Bronchial epithelial cell (primary cell): ENCODE measurements at places on chromosomes 16 and 17. TPM values are rescaled to one million over a fixed set of nuclear protein-coding genes. Genes with fewer than 3 reads are reported as not detected.

MT1G gene
- 0.64 TPM in 1 of 2 replicates, not detected in the other for total RNA-seq

CAVIN1 gene
- total RNA-seq, result 126 and 159 TPM in 2 replicates

ATP5PD gene
- 239 and 277 TPM in 2 replicates for total RNA-seq

KRTAP17-1 gene
- not detected in 2 replicates for total RNA-seq

ETV4 gene
- 1.4 and 3.2 TPM in 2 replicates for total RNA-seq

KCNG4 gene
- total RNA-seq, result not detected in 2 replicates

EPX gene
- not detected in 2 replicates for total RNA-seq

KRT33B gene
- total RNA-seq, result 0.79 and 1.7 TPM in 2 replicates

WNT9B gene
- not detected in 2 replicates for total RNA-seq

CALCOCO2 gene
- 30.3 and 60.3 TPM in 2 replicates for total RNA-seq

OR4D2 gene
- not detected in 2 replicates for total RNA-seq

HYDIN gene
- total RNA-seq, result 0.38 and 1.3 TPM in 2 replicates

GRCh38 chr16:13803974-13804373 lies 116.0 kb upstream of the ERCC4 start:
- no peak for DNase-seq

GRCh38 chr16:24013864-24014645 lies 178.3 kb downstream of the PRKCB start:
- DNase-seq, result no peak

- DNase-seq, result no peak
Observed at GRCh38 chr17:17888821-17889220, 52.0 kb upstream of the SREBF1 start.

GRCh38 chr17:81143200-81143527 lies 22.1 kb upstream of the PVALEF start:
- DNase-seq, result no peak

DNA sequence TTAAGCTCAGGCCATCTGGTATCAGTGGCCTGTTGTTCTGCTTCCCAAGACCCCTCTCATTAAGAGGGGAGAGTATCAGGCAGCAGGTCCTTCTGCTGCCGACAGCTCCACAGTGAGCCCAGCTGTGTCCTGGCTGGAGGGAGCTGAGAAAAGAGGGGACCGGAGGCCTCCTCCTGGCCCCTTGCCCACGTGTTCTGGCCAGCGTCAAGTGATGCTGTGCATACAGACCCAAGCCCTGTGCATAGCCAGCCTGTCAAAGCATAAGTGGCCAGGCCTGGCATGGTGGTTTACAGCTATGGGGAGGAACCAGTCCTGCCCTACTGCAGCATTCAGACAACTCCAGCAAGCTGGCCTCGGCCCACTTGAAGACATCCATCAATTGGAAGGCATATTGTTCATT lies 48.0 kb downstream of the ABCC6 start:
- DNase-seq, result no peak

DNA sequence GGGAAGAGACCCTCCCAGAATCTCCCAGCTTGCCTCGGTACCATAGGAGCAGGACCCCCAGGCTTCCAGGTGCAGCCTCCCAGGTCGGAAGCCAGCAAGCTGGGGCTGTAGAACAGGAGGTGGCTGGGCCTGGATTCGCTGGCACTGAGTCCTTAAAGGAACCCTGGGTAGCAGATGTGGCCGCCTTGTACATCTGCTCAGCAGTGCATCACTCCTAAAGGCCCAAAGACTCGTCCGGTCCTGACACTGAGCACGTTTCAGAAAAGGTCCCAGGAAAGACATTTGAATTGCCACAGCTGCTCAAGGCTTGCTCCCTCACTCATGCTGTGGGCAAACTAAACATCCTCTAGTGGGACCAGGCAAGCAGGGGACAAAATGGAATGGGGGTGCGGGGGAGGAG lies 172.8 kb downstream of the RAB11FIP4 start:
- DNase-seq, result no peak

DNA sequence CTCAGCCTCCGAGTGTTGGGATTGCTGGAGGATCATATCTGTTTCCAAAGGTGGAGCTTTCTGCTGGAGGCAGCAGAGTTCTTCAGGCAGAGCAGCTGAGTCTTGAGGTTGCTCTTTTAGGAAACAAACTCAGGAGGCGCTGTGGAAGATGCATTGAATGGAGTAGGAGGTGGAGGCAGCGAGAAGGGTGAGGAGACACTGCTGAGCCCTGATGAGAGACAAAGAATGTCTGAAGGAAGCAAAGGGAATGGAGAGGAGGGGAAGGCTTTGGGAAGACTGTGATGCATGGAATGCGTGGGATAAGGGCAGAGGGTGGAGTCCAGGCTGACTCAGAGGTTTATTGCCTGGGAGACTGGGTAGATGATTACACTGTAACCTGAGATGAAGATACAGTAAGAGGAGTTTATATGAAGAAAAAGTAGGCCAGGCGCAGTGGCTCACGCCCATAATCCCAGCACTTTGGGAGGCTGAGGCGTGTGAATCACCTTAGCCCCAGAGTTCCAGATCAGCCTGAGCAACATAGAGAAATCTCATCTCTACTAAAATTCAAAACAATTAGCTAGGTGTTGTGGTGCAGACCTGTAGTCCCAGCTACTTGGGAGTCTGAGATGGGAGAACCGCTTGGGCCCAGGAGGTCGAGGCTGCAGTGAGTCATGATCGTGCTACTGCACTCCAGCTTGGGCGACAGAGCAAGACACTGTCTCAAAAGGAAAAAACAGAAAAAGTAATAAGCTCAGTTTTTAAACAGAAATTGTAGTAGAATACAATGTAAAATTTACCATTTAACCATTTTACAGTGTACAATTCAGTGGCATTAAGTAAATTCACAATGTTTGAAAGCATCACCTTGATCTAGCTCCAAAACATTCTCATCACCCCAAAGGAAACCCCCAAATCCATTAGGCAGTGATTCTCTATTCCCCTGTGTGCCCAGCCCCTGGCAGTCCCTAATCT lies 17.8 kb upstream of the TMEM219 start:
- DNase-seq, result peak; percentile 99

GRCh38 chr17:41691031-41691777 lies 2.5 kb downstream of the EIF1 start:
- no peak for DNase-seq

DNA sequence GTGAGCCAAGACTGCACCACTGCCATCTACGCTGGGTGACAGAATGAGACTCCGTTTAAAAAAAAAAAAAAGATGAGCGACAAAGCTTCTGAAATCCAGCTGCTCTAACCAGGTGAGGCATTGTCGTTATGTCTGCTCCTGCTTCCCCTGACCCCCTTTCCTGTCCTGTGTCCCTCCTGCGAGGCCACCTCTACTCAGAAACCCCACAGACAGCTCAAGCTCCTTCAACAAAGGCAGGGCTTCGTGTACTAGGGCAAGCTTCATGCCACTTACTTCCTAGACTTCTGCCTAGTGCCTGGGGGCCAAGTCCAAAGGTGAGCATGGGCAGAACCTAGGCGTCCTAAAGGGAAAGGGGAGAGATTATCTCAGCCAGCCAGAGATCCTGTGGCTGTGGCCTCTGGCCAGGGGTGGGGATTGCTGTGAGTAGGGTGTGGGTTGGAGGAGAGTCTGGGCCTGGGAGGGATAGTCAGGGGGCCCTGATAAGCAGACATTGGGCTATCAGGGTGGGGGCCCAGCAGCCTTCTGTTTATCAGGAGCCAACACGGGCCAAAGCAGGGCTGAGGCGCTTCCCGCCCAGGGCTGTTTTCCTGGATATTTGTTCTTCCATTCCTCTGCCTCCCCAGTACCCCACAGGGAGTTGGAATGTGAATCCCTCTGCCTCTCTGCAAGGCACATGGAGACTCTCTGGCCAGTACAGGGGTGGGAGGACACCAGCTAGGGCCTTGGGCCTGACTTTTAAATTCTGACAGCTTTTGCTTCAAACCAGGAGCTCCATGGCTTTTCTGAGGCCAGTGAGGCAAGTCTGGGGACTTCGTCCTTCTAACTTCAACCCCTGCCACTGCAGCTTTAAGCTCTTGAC lies 10.4 kb downstream of the ERAL1 start:
- DNase-seq, result no peak

DNA sequence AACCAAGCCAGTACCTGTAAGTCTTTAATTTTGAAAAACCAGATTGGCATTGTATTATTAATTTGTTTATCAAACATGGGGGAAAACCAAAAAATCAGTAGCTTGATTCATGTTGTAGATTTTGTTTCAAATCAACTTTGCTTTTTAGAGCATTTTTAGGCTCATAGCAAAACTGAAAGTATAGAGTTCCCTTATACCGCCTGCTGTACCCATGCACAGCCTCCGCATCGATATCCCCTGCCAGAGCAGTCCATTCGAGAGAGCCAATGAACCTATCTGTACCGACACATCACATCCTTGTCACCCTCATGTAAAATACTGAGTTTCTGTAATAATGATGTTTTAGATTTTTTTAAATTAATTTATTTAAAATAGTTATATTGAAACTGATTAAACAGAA lies 16.2 kb upstream of the MRC2 start:
- DNase-seq, result no peak

GRCh38 chr17:18990331-18990730 lies 14.2 kb downstream of the FAM83G start:
- no peak for DNase-seq

GRCh38 chr17:561116-561515 lies 153.5 kb downstream of the VPS53 start:
- DNase-seq, result peak; percentile 39

- DNase-seq, result no peak
Observed at GRCh38 chr17:48391444-48391843, 38.6 kb downstream of the SKAP1 start.

GRCh38 chr16:1330260-1330914 lies 3.1 kb upstream of the BAIAP3 start:
- DNase-seq, result no peak

DNA sequence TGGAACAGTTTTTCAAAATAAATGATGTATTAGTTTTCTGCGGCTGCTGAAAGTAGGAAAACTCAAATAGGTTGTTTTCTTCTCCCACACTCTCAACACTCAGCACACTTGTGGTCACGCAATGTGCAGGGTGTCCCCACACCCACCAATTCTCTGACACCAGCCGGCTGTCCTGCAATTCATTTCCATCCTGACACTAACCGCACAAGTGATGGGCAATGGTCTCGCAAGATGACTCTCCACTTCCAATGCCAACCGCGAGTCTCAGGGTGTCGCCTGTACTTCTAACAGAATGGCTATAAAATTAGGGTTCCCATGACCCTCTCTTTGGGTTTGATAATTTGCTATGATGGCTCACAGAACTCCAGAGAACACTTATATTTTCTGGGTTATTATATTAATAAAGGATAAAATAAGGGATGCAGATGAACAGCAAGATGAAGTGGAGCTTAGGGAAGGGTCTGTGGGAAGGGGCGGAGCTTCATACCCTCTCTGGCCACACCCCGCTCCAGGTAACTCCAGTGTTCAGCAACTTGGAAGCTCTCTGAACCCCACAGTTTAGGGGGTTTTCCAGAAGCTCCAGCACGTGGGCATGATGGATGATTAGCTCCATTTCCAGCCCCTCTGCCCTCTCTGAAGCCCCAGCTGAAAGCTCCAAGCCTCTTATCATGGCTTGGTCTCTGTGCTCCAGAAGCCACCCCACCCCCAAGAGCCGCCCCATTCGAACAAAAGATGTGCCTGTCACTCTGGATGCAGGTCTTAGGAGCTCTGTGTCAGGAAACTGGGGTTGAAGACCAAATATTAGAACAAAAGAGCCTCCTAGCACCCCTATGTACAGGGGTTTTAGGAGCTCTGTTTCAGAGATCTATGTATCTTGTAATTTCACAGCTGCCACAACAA lies 19.8 kb downstream of the TAF1C start:
- no peak for DNase-seq

DNA sequence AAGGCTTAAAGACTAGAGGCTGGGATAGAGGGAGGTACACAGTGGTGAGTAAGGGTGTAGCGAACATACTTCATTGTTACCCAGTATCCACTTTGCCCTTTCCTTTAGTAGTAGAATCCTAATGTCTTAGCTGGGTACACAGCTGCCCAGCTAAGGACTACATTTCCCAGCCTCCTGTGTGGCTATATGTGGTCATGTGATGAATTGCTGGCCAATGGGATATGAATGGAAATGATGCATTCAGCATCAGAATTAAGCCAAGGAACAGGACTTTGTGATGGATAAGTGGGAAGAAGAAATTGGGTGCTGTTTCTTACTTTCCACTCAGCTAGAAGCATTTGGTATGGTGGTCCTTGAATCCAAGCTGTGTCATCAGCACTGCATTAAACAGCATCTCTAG lies 55.9 kb downstream of the FOXL1 start:
- peak; percentile 28 for DNase-seq

GRCh38 chr16:77789085-77790008 lies 983 bp downstream of the VAT1L start:
- no peak for DNase-seq

DNA sequence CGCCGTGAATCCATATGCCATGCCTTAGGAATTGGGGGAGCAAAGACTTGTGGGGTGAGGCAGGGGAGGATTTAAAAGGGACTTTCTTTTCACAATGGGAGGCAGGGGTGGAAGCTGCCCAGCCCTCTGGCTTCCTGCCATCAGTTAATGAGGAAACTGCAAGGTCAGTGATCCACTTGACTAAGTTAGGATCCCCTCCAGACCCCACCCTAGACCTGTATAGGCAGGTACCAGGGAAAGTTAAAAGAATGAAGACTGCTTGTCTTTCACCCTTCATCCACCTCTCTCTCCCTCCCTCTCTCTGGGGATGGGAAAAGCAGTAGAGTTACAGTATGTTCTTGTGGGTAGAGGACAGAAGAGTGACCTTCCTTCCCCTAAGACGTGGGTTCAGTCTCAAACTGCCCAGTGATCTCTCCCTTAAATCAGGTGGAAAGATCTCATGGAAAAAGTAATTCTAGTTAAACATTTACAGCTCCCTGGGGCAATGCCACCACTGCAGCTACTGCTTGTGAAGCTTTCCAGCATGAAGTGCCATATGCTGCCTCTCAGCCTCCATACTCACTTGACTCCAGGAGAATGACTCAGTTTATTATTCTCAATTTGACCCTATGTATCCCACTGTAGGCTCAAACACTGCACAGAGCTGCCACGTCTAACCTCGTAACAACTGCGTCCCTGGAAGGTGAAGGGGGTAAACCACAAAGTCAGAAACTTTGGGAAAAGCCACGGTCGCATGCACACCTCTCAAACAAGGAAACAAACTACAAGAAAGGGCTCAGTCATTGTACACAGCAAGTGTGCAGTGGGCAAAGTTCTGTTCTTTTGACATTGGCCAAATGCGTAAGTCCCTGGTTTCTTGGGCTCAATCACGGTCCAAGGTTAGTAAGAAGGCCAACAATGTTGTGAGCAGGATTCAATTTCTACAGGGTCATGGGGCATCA lies 1.2 kb downstream of the COA3 start:
- DNase-seq, result peak; percentile 52

- no peak for DNase-seq
Observed at GRCh38 chr16:68313116-68313515, 2.3 kb downstream of the PRMT7 start.

GRCh38 chr16:51773071-51773890 lies 622.2 kb upstream of the SALL1 start:
- no peak for DNase-seq

- no peak for DNase-seq
Observed at GRCh38 chr17:39026980-39027451, 59.8 kb upstream of the FBXO47 start.

- DNase-seq, result no peak
Observed at GRCh38 chr16:89200124-89200849, at the start of gene SLC22A31. TSS of gene SLC22A31 (minus strand) at chr16:89200537. CDS start at chr16:89200501, 36 bp downstream.

DNA sequence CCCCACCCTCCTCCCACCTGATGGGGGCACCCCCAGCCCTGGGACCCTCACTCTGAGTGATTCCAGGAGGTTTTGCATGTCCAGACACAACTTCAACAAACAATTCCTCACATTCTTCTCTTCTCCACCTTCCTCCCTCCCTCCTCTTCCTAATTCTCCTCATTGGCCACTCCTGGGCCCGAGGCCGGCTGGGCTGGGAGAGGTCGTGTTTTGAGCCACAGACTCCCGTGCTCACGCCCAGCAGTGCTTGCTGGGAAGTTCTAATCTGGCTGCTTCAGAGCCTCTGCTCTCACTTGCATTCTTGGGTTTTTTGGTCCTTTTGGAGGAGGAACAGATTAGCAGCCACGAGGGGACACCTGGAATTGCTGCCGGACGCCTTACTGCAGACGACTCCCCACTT lies 157.0 kb downstream of the NTN1 start:
- no peak for DNase-seq
